ENCODE measurements at places on chromosomes 1 and 21. TPM values are rescaled to one million over a fixed set of nuclear protein-coding genes. Genes with fewer than 3 reads are reported as not detected.

Gene S100A7A
- total RNA-seq, result not detected

- no peak for DNase-seq
These were observed 58.7 kb upstream of the APOBEC4 start for GRCh38 chr1:183711741-183712361.

Gene CPT2
- 35.0 TPM for total RNA-seq

Gene KRTAP19-2
- not detected for total RNA-seq

Gene GBP6
- not detected for total RNA-seq

- no peak for DNase-seq
These were observed 42.6 kb downstream of the SIM2 start for GRCh38 chr21:36741506-36741905.

- no peak for DNase-seq
These were observed 8.4 kb downstream of the ITGA10 start for GRCh38 chr1:145901312-145902021.

DNA sequence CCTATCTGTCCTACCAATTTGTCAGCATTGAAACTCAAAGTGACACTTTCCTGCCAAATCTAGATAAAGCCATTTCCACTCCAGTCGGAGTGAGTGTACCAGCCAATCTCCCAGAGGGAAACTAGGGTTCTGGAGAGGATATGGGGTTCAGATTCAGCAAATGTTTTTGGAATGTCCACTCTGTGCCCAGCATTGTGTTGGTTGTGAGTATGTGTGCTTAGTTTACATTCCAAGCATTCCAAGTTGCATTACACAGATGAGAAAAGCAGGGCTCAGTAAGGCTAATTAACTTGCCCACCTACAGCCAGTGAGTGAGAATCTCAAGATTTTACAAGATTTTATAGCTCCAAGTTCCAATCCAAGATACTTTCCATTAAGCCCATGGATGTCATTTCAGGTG is 26.4 kb upstream of the RGS16 start:
- DNase-seq, result no peak

GRCh38 chr1:26546375-26546774 is 16.8 kb downstream of the RPS6KA1 start:
- DNase-seq, result no peak

Measured in mucosa of gallbladder (tissue), 1 donor.